HT-29 (cell line): ENCODE measurements at places on chromosomes 11 and 22. TPM values are rescaled to one million over a fixed set of nuclear protein-coding genes. Genes with fewer than 3 reads are reported as not detected.

UQCC3 gene
- total RNA-seq = 124 and 141 TPM in 2 replicates

FLRT1 gene
- 0.15 TPM in 1 of 2 replicates, not detected in the other for total RNA-seq

UPK3A gene
- 4.7 and 6.0 TPM in 2 replicates for total RNA-seq

SHANK3 gene
- total RNA-seq = not detected in 2 replicates

SUSD2 gene
- 1.1 and 1.2 TPM in 2 replicates for total RNA-seq

JHY gene
- 0.26 and 0.28 TPM in 2 replicates for total RNA-seq

CEP126 gene
- total RNA-seq = 0.50 and 0.58 TPM in 2 replicates

ALG9 gene
- 16.5 and 23.9 TPM in 2 replicates for total RNA-seq
